ENCODE measurements at places on chromosomes 7 and 10.

DNA sequence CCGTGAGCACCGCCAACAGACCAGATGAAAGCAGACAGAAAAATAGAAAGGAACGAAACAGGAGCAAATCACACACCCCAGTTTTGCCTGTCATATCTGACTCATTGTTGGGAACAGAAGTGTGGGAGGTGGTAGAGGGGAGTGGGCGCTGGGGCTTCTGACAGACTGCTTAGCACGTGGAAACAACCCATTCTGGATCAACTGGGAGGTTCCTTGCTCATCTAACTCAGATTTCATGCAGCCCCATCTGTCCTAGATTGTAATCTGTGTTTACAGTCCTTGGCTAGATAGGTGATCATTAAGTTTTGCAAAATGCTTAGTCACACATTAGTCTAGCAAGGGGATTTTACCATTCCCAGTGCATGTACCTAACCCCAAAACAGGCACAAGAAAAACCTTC is 154.1 kb downstream of the NRP1 start:
- DNase-seq = no peak

DNA sequence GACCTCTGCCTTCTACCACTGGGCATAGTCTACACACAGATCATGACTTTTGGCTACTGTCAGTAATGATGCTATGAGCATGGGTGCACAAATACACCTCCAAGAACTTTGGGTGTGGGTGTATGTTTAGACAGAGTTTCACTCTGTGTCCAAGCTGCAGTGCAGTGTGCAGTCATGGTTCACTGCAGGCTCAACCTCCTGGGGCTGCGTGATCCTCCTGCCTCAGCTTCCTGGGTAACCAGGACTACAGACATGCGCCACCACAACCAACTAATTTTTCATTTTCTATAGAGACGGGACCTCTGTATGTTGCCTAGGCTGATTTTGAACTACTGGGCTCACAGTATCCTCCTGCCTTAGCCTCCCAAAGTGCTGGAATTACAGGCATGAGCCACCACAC is 194.4 kb downstream of the NSUN6 start:
- no peak for DNase-seq

GRCh38 chr7:24764972-24765744 is 7.9 kb upstream of the GSDME start:
- DNase-seq = no peak

DNA sequence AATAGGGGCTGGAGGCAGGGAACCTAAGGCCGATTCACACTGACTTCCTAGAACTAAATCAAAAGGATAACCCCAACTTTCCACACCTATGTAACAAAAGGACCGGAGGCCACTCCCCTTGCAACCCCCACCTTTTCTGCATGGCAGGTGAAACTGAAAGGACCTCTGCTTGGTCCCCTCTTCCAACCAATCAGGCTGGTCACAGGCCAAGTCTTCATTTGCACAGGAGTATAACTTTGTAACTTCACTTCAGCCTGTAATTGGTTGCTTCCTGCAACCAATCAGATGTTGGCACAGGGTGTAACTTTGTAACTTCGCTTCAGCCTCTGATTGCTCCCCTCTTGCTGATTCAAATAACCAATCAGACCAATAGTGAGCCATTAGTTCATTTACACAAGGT is 190.0 kb downstream of the FAM107B start:
- DNase-seq = no peak

GRCh38 chr7:8134089-8134733 is 127.8 kb downstream of the ICA1 start:
- no peak for DNase-seq

DNA sequence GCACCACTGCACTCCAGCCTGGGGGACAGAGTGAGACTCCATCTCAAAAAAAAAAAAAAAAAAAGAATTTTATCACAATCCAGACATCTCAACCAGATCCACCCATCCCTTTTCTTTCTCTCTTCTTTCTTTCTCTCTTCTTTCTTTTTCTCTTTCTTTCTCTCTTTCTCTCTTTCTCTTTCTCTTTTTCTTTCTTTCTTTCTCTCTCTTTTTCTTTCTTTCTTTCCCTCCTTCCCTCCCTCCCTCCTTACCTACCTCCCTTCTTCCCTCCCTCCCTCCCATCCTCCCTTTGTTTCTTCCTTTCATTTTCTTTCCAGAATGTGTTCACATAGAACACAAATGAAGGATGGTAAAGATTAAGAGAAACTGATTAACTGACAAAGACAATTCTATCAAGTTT is 18.1 kb upstream of the HOXA13 start:
- no peak for DNase-seq

DNA sequence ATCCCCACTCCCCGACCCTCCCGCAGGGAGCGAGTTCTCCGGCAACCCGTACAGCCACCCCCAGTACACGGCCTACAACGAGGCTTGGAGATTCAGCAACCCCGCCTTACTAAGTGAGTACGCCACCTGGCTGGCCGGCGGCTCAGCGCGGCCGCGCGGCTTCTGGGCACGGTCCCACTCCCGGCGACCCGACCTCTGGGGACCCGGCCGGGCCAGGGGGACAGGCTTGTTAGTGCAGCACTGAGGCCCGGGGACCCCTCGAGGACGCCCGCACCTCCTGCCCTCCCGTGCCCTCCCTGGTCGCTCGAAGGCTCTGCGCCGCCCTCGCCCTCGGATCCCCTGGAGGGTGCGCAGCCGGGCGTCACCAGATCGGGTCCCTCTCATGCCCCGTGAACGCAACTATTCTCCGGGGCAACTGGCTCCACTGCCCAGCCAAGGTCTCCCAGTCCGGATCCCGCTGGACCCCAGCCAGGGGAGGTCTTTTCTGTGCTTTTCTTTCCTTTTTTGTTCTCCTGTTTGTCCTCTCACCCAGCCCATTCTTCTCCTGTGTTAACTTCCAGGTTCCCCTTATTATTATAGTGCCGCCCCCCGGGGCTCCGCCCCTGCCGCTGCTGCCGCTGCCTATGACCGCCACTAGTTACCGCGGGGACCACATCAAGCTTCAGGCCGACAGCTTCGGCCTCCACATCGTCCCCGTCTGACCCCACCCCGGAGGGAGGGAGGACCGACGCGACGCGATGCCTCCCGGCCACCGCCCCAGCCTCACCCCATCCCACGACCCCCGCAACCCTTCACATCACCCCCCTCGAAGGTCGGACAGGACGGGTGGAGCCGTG is 81.8 kb downstream of the PAX2 start:
- no peak for DNase-seq

GRCh38 chr10:49398986-49399385 is 3.1 kb upstream of the DRGX start:
- no peak for DNase-seq

GRCh38 chr10:83538047-83538446 is 601.3 kb upstream of the GHITM start:
- no peak for DNase-seq

DNA sequence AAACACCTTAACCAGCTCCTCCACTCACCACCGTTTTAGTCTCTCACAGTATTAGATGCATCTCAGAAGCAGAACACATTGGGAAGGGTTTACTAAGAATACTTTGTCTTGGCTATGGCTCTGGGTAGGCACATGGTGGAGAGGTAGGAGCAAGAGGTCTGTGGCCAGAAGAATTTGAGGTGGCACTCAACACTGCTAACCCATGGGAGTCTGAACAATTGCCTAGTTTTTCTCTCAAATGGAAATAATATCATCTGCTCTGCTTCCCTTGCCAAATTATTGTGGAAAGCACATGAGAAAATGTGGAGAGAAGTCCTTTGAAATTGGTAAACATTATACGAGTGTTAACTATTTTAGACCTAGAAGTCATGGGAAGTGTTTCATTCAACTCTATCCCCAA is 214.3 kb downstream of the SKAP2 start:
- no peak for DNase-seq
